ENCODE measurements at places on chromosomes 12 and 14.

- no peak for DNase-seq
Observed at GRCh38 chr14:100618318-100618693, 31.1 kb upstream of the BEGAIN start.

DNA sequence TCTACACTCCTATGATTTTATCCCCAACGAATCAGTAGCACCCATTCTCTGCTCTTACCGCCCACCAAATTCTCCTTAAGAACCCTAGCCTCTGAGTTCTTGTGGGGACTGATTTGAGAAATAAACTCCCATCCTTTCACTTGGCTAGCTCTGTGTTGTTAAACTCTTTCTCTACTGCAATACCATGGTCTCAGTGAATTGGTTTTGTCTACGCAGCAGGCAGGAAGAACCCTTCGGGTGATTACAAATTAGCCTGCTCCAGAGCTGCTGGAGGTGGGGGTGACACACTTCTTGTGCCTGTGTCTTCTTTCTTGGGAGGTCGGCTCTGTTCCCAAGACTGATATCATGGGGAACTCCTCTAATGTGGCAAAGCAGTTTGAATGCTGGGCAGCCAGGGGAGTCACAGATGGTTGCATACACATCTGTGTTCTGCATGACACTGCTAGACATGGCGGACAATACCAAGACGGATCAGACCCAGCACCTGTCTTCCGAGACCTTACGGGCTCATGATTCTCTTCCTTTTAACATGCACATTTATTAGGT lies 1.6 kb upstream of the C1S start:
- DNase-seq: no peak

DNA sequence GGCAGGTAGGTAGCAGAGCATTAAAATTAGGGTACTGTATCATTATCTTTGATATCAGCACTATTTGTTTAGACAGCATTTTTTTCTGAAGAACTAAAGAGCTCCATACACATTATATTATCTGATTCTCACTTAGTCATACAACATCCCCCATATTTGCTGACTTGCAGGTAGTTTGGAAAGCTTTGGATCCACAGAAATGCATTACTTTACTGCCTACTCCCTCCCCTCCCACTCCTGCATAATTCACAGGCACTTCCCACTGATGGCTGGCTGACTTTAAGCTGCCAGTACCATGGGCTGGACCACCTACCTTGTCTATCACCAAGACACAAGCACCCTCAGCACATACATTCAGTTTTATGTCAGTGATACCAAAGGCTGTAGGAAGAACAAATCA lies 110.4 kb downstream of the SLC8A3 start:
- DNase-seq: no peak

- no peak for DNase-seq
Observed at GRCh38 chr12:57330992-57331391, 80.0 kb upstream of the STAC3 start.

- no peak for DNase-seq
Observed at GRCh38 chr14:92525322-92526095, 11.9 kb downstream of the RIN3 start.

GRCh38 chr12:59080101-59080500 lies 159.8 kb upstream of the LRIG3 start:
- DNase-seq: no peak

GRCh38 chr14:37579274-37579673 lies 15.8 kb downstream of the FOXA1 start:
- no peak for DNase-seq

- no peak for DNase-seq
Observed at GRCh38 chr12:126219139-126219538, 1153.9 kb downstream of the AACS start.

DNA sequence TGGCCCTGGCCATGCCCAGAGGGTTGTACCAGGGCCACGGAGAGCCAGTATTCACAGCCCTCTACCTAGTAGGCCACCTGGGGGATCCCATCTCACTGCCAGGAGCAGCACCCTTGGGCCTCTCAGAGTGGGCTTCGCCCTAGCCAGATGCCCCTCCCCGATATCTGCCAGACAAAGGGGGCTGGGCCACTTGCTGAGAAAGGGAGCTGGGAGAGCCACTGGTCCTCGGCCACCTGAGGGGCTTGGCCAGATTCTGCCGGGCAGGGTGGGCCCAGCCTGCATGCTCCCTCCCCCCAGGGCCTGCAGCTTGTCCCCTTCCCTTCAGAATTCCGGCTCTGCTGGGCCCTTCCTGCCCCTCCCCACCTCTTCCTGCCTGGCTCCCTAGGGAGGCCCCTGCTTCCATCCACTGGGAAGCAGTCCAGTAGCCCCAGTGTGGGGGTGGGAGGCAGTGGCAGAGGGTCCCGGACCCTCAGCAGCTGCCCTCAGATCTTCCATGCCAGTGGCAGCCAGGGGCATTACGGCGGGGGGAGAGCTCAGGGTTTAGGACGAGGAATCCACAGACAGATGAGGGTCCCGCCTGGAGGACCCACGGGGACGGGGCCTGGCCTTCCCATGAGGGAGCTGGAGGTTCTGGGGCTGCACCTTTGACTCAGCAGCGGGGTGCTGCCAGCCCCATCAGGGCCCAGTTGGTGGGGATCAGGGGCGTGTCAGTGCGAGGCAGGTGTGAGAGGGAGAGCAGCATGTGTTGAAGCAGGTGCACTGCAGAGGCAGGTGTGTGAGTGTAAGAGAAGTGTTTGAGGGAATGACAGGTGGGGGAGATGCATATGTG lies 2.4 kb downstream of the CRIP2 start:
- no peak for DNase-seq

- DNase-seq: no peak
Observed at GRCh38 chr14:34782031-34782430, 67.6 kb upstream of the CFL2 start.

DNA sequence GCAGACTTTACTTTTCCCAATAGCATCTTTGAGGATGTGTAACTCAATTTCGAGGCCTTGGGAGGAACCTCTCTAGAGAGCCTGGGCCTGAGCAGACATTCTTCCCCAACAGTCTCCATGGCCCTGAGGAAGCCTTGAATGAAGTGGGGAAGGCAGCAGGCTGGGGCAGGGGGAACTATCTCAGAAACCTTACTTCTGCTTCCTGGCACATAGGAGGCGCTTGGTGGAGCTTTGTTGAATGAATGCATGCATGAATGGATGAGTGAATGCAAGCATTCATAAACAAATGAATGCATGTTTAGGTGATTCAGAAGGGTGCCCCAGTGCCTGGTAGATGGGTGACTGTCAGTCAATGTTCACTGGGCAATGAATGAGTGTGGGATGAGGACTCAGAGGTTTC lies 58.3 kb downstream of the GALNT16 start:
- DNase-seq: no peak

DNA sequence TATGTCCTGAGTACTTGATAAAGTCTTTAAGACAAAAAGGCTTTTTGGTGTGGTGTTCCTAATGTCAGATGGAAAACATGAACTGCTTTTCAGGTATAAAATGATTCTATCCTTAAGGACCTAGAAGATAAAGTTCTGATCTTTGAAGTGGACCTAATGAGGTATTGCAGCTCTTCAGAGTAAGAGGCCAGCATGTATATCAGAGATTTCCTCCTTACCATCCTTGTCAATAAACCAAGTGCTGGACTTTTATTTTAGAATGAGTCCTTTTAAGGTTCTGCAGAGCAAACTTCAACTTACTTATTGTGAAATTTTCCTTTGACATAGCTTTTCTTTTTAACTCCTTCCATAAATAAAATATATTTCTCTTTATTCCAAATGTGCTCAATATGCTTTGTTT lies 50.1 kb downstream of the UNC79 start:
- no peak for DNase-seq

- no peak for DNase-seq
Observed at GRCh38 chr12:44889162-44889561, 13.0 kb upstream of the NELL2 start.

DNA sequence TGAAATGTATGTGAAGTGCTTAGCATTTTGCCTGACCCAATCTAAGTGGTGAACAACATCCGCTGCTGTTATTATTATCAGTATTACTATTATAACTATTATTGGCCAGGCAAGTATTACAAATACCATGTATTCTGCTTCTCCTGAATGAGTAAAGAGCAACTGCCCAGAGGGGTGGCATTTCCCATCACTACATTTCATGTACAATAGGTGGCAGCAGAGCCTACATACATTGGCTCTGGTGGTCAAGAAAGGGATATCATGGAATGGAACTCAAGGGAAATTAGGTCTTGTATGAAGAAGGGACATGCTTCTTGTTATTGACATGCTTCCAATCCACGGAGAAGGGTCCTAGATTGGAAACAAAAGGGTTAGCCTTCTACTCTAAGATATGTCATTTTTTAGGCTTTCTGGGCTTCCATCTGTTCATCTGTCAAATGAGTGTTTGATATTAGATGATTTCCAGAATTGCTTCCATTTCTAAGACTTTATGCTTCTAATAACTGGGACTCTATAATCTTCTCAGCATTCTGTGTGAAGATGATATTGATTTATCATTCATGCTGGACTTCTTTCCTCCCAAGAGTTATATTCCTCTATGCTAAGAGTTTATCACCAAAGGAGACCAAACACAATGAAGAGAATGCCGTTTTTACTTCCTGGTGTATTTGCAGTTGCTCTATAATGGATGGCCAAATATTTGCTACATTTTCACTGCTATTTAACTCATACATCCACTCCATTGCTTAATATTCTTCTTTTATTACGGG lies 239.1 kb downstream of the SSPN start:
- no peak for DNase-seq

GRCh38 chr12:11959117-11959823 lies 111.5 kb upstream of the BCL2L14 start:
- DNase-seq: no peak

GRCh38 chr14:68937471-68938270 lies 41.4 kb downstream of the ACTN1 start:
- DNase-seq: no peak

- DNase-seq: no peak
Observed at GRCh38 chr14:89201645-89202044, 215.4 kb downstream of the FOXN3 start.
